Epithelial cell of proximal tubule (primary cell): ENCODE measurements at places on chromosomes 13 and 19.
A peak's percentile ranks its signal among the peaks of the same experiment; 100 is the strongest.

DNA sequence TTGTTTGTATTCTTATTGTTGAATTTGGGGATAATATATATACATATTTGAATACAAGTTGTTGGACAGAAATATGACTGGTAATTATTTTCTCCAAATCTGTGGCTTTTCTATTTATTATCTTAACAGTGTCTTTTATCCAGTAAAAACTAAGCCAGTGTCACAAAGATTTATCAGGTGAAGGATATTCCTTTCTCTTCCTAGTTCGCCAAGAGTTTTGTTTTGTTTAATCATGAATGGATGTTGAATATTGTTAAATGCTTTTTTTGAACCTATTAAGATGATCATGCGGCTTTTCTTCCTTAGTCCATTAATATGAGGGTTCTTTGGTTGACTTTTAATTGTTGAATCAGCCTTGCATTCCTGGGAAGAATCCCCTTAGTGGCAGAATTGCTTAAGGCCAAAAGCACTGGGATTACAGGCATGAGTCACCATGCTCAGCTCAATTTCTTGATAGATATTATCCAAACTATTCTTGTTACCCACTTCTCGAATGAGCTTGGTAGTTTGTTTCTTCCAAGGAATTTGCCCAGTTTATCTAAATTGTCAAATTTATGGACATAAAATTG, 53.3 kb downstream of the TEX26 start:
- DNase-seq: peak; percentile 52

GRCh38 chr13:101341464-101341863, 74.8 kb downstream of the NALCN start:
- no peak for DNase-seq

DNA sequence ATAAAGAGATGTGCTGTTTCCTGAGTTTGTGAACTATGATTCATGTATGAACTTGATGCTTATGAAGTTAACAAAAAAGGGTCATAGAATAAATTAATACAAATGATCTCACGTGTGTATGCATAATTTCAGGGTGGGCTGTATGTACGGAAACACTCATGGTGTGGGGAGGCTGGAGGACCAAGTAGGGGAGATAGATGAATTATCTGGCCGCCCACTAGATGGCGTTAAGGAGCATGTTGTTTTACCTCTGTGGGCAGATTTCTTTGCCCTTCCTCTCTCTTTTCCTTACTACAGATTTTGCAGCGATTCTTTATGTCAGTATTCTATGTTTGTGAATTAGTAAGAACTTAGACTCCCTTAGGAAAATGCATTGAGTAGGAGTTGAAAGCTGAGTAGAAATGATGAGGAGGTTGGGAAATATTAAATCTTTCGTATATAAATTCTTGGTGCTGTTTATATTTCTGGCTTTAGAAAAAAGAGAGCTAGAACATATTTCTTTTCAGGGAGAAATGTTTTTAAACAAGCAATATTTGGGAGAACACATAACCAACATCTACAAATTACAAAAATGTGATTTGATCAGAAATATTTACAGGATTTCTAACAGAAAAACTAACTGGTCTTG, 47.4 kb upstream of the TMTC4 start:
- peak; percentile 7 for DNase-seq

GRCh38 chr13:81223778-81224177, 882.9 kb upstream of the SPRY2 start:
- no peak for DNase-seq

- no peak for DNase-seq
These were observed at the start of gene CD37 for GRCh38 chr19:49335071-49335783. Gene CD37, plus strand, starts transcription at chr19:49335406. Its CDS starts 135 bp downstream, at chr19:49335541.

DNA sequence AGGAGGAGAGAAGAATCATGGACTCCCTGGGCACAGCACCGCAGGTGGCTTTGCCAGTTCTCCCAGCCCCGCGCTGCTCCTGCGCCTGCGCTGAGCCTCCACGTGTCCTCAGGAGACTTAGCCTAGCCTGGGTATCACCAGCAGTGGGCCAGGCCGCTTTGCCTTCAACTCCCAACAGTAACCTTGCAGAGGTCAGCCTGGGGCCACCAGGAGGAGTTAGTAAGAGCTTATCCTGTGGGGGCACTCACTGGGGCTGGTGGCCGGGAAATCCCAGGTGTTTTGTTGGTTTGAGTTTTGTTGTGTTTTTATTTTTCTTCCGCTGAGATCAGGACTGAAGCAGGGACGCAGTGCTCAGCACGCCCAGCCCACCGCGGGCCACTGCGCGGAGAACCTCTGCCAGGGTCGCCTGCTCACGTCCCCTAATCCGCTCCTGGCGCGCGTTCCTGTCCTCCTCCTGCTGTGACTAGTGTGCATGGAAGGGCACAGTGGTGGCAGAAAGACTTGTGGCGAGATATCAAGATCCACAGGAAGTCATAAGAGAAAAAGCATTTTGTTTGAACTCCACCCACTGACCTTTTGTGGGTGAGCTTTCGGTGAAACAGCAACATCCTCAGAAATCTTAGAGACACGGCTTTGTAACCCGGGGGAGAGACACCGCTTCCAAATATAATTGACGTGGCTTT, 207.4 kb upstream of the RFC3 start:
- no peak for DNase-seq

- no peak for DNase-seq
These were observed 25.3 kb upstream of the ZNF14 start for GRCh38 chr19:19758164-19758563.

DNA sequence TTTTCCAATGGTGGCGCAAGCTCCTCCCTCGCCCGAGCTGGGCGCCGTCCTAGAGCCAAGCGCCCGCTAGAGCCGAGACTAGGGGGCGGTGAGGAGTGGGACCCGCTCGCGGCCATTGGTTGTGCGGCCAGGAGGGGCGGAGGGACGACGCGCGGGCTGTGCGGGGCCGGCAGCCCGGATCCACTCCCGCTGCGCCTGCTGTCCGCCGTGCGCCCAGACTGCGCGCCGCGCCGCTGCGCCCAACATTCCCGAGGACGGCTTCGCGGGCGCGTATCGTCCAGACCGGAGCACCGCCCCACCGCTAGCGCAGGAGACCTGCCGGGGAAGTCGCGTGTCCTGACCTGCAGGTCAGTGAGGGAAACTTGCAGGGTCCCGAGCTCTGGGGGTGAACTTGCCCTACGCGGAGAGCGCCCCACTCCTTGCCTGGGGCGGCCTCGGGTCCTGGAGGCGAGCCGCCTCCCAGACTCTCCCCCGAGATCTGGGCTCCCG, at the start of gene SERTM1:
SERTM1 (plus strand) TSS at position 183 of the 489 bp plus-strand sequence. CDS start 21,059 bp downstream, outside the sequence.
- no peak for DNase-seq

DNA sequence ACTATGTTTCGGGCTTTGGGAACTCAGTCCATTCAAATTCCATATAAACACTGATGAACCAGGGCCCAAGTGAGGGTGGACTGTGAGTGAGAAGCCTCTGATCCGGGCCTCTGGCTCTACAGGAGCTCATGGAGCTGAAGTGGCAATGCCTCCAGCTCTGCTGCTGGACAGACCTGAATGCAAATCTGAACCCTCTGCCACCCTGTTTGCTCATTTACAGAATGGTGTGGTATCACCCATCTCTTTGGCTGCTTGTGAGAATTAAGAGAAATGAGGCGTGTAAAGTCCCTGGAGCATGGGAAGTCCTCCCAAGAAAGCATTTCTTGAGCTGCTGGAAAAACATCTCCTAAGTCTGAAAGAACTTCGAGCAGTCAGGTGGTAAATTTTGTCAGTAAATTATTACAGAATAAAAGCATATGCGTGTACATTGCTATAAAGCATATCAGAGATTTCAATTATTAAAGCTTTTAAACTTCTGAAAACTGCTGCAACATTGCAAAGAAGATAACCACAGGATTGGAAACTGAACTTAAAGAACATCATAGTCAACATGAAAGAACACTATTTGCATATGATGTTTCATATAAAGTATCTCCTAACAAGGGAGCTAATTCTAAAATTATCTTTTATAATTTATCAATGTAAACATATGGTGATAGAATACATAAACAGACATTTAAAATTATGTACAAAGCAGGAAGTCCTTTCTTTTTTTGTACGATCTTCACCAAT, 369.0 kb downstream of the UQCRFS1 start:
- peak; percentile 18 for DNase-seq

GRCh38 chr19:36106441-36106840, 4.5 kb upstream of the OVOL3 start:
- no peak for DNase-seq

GRCh38 chr19:42200116-42200715, 17.3 kb downstream of the DEDD2 start:
- no peak for DNase-seq

DNA sequence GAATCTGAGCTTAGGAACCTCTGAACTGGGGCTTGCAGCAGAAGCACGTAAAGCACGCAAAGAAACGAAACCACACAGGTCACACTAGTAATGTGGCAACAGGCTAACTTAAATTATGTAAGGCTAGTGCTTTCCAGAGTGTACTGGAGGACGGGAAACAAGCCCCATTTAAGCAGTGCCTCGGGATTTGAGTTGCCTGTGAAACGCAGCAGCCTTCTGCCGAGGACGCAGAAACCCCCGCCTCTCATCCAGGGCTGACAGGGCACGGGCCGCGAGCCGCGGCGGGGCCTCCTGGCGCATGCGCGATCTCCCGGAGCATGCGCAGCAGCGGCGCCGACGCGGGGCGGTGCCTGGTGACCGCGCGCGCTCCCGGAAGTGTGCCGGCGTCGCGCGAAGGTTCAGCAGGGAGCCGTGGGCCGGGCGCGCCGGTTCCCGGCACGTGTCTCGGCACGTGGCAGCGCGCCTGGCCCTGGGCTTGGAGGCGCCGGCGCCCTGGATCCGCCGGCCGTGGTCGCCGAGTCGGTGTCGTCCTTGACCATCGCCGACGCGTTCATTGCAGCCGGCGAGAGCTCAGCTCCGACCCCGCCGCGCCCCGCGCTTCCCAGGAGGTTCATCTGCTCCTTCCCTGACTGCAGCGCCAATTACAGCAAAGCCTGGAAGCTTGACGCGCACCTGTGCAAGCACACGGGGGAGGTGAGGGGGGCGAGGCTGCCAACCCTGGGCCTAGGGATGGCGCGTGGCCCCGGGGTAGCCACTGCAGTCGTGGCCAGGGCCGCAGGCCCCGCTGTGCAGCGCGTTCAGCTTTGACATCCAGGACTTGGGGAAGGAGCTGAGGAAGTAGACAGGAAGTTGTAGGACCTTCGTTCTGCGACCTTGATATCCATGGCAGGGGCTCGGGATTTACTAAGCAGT, at the start of gene GTF3A:
GTF3A (plus strand) TSS at position 374 of the 912 bp plus-strand sequence.
- DNase-seq: no peak

DNA sequence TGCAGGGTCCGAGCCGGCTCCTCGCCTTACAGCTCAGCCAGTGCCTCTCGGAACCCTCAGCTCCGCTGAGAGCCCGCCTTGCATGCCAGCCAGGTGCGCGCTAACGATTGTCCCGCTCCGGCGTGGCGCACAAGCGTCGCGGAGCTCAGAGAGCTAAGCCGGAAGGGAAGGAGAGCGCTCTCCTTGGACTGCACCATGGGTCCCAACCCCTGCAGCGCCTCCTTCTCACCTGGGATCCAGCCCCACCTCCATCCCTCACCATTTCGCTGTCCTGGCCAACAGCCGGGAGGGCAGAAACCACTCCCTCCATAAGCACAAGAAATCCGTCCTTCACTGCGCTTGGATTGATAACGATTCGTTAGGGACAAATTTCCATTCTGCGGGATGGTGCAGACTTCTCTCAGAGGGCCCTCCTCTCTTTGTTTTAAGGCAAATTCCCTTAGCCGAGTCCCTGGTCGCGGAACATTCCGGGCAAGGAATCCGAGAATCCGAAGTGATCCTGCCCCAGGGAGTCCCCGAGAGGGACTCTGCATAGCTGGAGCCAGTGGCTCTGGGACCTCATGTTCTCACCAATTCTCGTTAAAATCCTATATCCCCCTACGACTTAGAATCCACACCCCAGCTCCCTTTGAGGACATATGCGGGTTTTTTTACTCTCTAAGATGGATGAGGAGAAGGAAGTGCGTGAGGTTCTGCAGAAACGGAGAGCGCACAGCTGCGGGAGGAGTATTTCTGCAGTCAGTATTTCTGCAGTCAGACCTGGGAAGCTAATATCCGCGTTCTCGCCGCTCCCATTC, 2.8 kb downstream of the GSX1 start:
- DNase-seq: no peak

DNA sequence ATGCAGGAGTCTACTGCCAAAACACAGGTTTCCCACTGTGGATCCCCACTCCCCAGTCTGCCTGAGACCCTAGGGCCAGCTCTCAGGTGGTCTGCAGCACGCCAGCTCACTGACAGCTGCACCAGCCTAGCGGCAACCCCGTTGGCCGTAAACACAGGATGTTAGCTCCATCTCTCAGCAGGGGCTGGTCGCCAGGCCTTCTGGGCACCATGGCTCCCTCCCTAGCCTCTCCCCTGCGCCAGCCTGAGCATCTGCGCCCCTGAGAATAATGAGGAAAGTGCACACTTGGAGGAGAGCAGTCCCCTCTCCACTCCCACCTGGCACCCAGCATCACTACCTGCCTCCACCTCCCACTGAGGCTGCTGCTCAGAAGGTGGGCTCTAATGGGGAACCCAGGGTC, 20.8 kb upstream of the EPHX3 start:
- no peak for DNase-seq

GRCh38 chr19:7326105-7326877, 22.4 kb upstream of the ARHGEF18 start:
- DNase-seq: no peak

DNA sequence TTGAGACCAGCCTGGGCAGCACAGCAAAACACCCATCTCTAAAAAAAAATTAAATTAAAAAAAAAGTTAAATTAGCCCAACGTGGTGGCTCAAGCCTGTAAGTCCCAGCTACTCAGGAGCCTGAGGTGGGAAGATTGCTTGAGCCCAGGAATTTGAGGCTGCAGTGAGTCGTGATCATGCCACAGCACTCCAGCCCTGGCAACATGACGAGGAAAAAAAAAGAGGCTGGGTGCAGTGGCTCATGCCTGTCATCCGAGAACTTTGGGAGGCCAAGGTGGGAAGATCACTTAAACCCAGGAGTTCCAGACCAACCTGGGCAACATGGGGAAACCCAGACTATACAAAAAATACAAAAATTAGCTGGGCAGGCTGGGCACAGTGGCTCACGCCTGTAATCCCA, 2.2 kb upstream of the TMEM161A start:
- DNase-seq: no peak

DNA sequence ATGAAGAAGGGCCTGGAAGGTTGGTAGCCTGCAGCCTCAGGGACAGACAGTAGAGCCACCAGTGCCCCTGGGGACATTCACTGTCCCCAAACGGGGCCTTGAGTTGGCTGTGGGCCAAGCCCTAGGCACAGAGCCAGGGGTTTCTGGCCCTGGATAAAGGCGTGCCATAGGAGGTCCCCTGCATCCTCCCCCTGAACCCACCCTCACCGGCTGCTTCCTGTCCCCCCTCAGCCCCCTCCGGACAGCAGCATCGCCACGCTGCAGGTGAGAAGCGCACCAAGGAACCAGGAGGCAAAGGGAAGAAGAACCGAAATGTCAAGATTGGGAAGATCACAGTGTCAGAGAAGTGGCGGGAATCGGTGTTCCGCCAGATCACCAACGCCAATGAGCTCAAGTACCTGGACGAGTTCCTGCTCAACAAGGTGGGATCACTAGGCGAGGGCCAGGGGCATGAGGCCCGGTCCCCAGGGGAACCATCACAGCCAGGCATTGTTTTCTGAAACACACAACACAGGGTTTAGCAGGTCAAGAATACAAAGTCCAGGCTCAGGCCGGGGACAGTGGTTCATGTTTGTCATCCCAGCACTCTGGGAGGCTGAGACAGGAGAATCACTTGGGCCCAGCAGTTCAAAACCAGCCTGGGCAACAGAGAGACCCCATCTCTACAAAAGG, 14.6 kb upstream of the USE1 start:
- DNase-seq: no peak
